ENCODE measurements at places on chromosomes 7 and 10.

- no peak for DNase-seq
Observed at GRCh38 chr10:73771722-73772280, 10.0 kb upstream of the CHCHD1 start.

GRCh38 chr7:152189061-152189460, 163.6 kb downstream of the GALNT11 start:
- no peak for DNase-seq

DNA sequence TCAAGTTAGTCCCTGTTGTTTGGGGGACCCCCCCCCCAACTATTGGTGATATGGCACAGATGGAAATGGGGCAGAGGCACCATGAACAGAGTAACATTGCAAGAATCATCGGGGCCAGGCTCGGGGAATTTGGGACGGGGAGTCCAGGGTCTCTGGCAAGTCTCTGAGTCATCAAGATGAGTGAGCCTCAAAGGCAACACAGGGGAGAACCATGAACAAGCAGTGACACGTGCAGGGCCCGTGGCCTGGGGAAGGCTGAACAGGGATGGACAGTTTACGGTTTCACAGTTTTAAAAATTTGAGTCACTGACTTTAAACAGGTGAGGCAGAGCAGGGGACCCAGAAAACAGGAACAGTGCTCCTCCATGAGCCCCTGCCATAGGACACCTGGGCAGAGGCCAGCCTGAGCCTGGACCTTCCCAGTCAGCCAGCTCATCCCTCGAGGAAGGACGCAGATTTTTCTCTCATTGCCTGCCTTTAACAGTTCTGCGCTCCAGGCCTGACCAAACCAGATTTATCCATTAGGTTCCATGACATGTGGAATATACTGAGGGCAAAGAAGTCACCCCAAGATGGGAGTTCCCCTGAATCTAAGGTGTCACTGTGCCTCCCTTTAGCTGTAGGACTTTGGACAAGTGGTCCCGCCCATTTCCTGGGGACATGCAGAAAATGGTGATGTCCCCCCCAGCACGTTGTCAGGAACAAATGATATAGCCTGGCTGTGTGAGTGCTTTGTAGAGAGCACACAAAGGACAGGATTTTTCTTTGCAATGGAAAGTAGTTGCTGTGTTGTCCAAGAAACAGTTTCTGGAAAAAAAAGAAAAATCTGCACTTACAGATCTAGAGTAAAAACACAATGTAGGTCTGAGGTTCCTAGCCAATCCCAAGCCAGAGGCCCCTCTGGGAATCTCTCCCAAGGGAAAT, 23.8 kb downstream of the CHST15 start:
- no peak for DNase-seq

DNA sequence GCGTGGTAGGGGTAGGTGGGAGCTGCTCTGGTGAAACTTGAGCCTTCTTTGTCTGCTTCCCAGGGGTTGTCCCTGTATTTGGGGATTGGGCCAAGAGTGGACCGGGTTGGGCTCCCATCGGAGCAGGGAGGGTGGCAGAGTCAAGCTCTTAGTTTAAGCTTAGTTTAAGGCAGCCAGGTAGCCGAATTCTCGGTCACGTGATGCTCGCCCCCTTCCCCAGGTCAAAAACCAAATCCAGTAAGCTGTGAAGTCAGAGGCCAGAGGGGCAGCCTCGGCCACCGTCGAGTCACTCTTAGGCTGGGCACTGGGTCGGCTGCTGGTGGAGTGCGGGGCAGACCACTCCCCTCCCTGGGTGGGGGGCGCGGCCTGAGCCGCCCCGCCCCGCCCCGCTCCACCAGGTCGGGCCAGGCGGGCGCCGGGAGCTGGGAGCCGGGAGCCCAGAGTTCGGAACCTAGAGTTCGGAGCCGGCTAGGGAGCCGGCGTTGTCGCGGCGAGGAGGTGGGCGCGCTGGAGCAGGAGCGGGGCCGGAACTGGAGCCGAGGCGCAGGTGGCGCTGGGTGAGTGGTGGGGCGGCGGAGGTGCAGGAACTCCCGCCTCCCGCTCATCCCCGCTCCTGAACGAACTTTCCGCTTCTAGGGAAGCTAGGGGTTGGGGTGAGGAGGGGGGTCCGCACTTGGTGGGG, 2.8 kb upstream of the LZTS2 start:
- peak; percentile 10 for DNase-seq

GRCh38 chr7:124009321-124009720, 23.5 kb downstream of the TMEM229A start:
- DNase-seq: no peak

GRCh38 chr10:75272896-75273295, 37.1 kb upstream of the COMTD1 start:
- no peak for DNase-seq

Measured in NCI-H1417 (cell line).